Activated CD4-positive, alpha-beta T cell treated with anti-CD3 and anti-CD28 coated beads for 36 hours (primary cell): ENCODE measurements at places on chromosomes 5 and 9. TPM values are rescaled to one million over a fixed set of nuclear protein-coding genes. Genes with fewer than 3 reads are reported as not detected.
A peak's percentile ranks its signal among the peaks of the same experiment; 100 is the strongest.

DNA sequence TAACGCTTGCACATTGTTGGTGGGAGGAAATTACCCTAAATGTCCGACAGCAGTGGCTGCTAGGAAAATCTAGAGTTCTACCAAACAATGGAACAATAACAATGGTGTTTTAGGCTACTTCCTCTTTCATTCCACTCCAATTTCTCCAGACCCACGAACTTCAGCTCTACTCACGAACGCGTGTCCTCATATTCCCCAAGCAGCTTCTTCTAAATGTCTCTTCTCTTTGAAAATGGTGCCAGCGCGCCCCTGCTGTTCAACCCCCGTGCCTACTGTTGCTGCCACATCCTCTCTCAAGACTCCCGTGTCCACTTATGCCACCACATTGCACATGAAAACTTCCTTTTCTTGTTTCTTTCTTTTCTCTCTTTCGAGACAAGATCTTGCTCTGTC is 25.6 kb downstream of the OR2V2 start:
- DNase-seq = peak; percentile 77
- no peaks in the 10 kb centered on the region for H3K36me3 ChIP-seq
- H3K4me1 ChIP-seq = peaks cover 52% of the 10 kb centered on the region
- H3K27ac ChIP-seq = peak overlapping the region; percentile 94

Gene SCGB3A1
- total RNA-seq = not detected

GRCh38 chr9:89690334-89690912 is 85.6 kb downstream of the GADD45G start:
- DNase-seq = no peak
- peaks cover 12% of the 10 kb centered on the region for H3K4me1 ChIP-seq
- no peaks in the 10 kb centered on the region for H3K36me3 ChIP-seq

Gene ENTREP1
- total RNA-seq = not detected

GRCh38 chr9:110700953-110701352 is 32.4 kb downstream of the MUSK start:
- no peak for DNase-seq
- no peaks in the 10 kb centered on the region for H3K36me3 ChIP-seq
- H3K27ac ChIP-seq = no peak overlapping the region
- peaks cover 2% of the 10 kb centered on the region for H3K27me3 ChIP-seq
- no peak overlapping the region for H3K4me3 ChIP-seq

Gene C5orf63
- total RNA-seq = 14.2 TPM

DNA sequence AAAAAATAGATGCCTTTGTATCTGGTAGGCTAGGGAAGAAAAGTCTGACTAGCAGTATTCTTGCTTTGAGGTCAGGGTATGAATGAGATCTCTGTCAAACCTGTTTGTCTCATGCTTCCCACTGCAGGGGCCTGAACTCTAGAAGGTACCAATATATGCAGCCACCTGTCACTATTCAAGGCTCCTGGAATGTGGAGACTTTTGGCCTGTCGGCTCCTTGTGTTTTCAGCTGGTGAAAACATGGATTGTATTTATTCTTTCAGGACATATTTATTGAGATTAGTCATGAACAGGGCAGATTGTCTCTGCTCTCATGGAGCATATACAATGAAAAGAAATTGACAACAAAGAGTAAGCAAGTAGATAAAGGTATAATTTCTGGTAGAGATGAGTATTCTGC is 255.8 kb downstream of the ARHGAP26 start:
- H3K4me3 ChIP-seq = no peak overlapping the region
- no peaks in the 10 kb centered on the region for H3K36me3 ChIP-seq
- no peak for DNase-seq
- H3K27me3 ChIP-seq = no peaks in the 10 kb centered on the region

DNA sequence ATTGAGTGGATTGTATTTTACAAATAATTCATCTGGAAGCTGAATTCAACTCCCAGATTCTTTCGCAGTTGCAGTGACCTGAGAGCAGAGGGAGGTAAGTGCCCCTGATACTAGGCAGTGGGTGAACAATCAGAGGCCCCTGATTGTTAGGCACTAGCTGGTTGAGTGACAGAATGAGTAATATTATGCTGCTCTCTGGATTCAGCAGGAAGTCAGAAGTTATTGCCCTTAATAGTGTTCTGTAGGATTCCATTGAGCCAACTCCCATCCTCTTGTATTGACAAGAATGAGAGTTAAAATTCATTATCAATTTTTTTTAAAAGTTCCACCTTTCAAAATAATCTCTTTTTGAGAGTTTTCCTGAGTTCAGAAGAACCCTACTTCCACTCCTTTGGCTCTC is 301.2 kb downstream of the DTWD2 start:
- no peak overlapping the region for H3K27ac ChIP-seq
- no peaks in the 10 kb centered on the region for H3K4me1 ChIP-seq
- no peaks in the 10 kb centered on the region for H3K27me3 ChIP-seq
- no peak for DNase-seq

Gene FOXD4L6
- not detected for total RNA-seq

DNA sequence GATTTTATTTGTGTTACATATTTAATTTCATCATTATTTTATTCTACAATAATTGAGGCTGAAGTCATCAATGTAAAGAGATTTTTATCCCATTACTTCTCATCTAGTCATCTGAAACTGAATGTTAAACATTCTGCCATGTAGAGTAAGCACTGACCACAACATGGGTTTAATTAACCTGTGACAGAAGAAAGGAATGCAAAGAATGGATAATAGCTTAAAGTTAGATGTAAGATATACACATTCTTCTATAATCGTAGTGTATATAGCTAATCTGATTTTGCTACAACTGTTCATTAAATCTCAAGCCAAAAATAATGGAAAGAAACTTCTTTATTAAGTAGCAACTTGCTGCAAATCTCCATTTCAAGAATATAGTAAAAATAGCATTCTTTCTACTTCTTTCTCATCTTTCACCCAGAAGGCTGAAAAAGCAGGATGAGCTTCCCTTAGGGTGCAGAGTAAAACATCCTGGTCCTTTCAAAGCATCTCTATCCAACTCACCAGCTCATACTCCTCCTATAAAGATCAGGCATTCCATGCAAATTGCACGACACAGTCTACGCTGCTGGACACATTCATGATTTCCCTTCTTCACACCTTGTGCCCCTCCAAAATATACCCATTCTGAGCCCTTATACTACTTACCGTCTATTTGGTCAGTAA is 115.2 kb downstream of the EFNA5 start:
- H3K4me3 ChIP-seq = no peak overlapping the region
- peaks cover 6% of the 10 kb centered on the region for H3K27me3 ChIP-seq
- no peaks in the 10 kb centered on the region for H3K36me3 ChIP-seq
- no peaks in the 10 kb centered on the region for H3K4me1 ChIP-seq
- no peak overlapping the region for H3K27ac ChIP-seq

DNA sequence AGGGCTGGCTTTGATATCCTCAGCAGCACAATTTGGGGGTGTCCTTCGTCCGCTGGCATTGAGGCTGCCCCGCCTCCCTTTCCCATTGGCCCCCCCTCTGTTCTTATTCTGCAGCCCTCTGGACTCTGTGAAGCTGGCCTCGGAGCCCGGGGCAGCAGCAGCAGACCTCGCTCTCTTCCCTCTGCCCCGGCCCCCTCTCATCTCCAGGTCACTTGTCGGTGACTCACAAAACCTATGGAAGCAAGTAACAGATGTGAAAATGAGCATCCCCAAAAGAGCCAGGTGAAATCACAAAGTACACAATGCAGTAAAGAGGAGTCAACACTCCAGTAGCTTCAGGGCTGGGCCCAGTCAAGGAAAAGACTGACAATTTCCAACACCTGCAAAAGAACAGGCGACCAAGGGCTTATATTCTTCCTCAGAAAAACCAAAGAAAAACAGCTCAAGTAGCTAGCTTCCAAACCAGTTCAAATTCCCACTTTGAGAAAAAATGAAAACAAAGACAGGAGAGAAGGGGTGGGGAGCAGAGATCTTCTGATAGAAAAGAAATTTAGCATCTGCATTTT is 97.5 kb downstream of the ZNF608 start:
- H3K4me3 ChIP-seq = no peak overlapping the region
- DNase-seq = no peak
- no peak overlapping the region for H3K27ac ChIP-seq
- no peaks in the 10 kb centered on the region for H3K36me3 ChIP-seq

Gene BRINP1
- not detected for total RNA-seq

Gene PRLR
- not detected for total RNA-seq

GRCh38 chr5:18403941-18404438 is 769.7 kb downstream of the TAF11L14 start:
- no peak for DNase-seq
- no peak overlapping the region for H3K4me3 ChIP-seq
- no peak overlapping the region for H3K27ac ChIP-seq

- peaks cover 7% of the 10 kb centered on the region for H3K27me3 ChIP-seq
- H3K36me3 ChIP-seq = no peaks in the 10 kb centered on the region
- no peak overlapping the region for H3K27ac ChIP-seq
- no peak overlapping the region for H3K4me3 ChIP-seq
- DNase-seq = no peak
Observed at GRCh38 chr5:136033234-136033633, 4.4 kb downstream of the TGFBI start.

- H3K4me1 ChIP-seq = no peaks in the 10 kb centered on the region
- no peaks in the 10 kb centered on the region for H3K36me3 ChIP-seq
- no peak overlapping the region for H3K4me3 ChIP-seq
- no peaks in the 10 kb centered on the region for H3K27me3 ChIP-seq
- no peak for DNase-seq
Observed at GRCh38 chr9:123208626-123209174, 59.7 kb downstream of the STRBP start.

Gene LRRC19
- not detected for total RNA-seq

Gene HINT1
- 312 TPM for total RNA-seq

Gene CDC25C
- total RNA-seq = 15.9 TPM

GRCh38 chr5:156121234-156121633 is 205.7 kb upstream of the SGCD start:
- H3K27ac ChIP-seq = no peak overlapping the region
- no peaks in the 10 kb centered on the region for H3K4me1 ChIP-seq
- no peak for DNase-seq

GRCh38 chr5:14009575-14009974 is 65.1 kb upstream of the DNAH5 start:
- H3K4me3 ChIP-seq = no peak overlapping the region
- DNase-seq = no peak
- H3K27ac ChIP-seq = no peak overlapping the region
- H3K27me3 ChIP-seq = peaks cover 24% of the 10 kb centered on the region
- no peaks in the 10 kb centered on the region for H3K36me3 ChIP-seq

GRCh38 chr9:124429530-124429867 is 14.3 kb upstream of the PSMB7 start:
- no peak overlapping the region for H3K4me3 ChIP-seq
- no peak for DNase-seq
- H3K27ac ChIP-seq = no peak overlapping the region
- no peaks in the 10 kb centered on the region for H3K4me1 ChIP-seq
- H3K36me3 ChIP-seq = no peaks in the 10 kb centered on the region

Gene ACTBL2
- not detected for total RNA-seq

GRCh38 chr9:131605770-131606590 is 60.7 kb downstream of the PRRT1B start:
- H3K4me3 ChIP-seq = no peak overlapping the region
- DNase-seq = no peak
- peak overlapping the region; percentile 23 for H3K27ac ChIP-seq
- H3K4me1 ChIP-seq = no peaks in the 10 kb centered on the region

GRCh38 chr9:14246951-14247350 is 67.0 kb downstream of the NFIB start:
- no peaks in the 10 kb centered on the region for H3K4me1 ChIP-seq
- no peak overlapping the region for H3K27ac ChIP-seq
- no peaks in the 10 kb centered on the region for H3K36me3 ChIP-seq
- H3K27me3 ChIP-seq = peaks cover 9% of the 10 kb centered on the region
- no peak for DNase-seq

DNA sequence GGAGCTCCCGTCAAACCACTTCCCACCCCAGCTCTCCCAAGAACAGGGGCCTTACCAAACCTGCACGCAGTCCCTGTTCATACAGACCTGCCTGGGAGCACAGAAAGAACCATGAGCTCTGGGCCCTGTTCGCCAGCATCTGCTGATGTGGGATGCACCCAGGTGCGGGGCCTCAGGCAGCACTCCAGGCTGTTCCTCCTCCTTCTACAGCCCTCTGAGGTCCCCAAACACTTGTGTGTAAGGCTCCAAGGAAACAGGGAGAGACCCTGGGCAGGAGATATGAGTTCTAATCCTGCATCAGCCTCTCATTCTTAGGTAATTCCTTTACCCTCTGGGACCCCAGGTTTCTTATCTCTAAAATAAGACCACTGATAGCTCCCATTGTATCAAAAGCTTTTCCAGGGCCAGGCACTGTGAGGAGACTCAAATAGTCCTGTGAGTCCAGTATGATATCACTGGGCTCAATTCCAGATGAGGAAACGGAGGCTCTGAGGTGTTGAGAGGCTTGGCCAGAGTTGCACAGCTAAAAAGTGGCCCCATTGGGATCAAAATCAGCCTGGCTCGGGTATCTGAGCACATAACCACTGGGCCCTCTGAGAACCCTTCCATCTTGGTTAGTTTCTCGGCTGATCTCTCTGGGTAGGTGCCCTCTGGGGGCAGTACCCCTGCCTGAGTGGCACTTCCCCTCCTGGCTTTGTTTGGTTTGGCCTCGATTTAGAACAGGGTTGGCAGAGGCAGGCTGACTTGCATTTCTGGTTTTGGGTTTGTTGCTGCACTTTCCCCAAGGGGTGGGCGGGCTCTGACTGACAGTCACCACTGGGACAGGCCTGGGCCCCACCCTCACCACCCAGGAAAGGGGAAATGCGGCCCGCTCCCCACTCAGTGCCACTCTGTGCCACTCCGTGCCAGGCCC is 116.8 kb downstream of the RGS3 start:
- peak overlapping the region; percentile 81 for H3K4me3 ChIP-seq
- H3K36me3 ChIP-seq = peaks cover 37% of the 10 kb centered on the region
- peaks cover 79% of the 10 kb centered on the region for H3K4me1 ChIP-seq
- H3K27ac ChIP-seq = peak overlapping the region; percentile 86
- peak; percentile 89 for DNase-seq
